ENCODE measurements at places on chromosomes 4 and X. TPM values are rescaled to one million over a fixed set of nuclear protein-coding genes. Genes with fewer than 3 reads are reported as not detected.

MCUB gene
- 69.1 TPM for total RNA-seq

OCRL gene
- 3.9 TPM for total RNA-seq

VMA21 gene
- total RNA-seq: 39.7 TPM

FOXO4 gene
- 7.9 TPM for total RNA-seq

GRPR gene
- not detected for total RNA-seq

EGFL6 gene
- 0.12 TPM for total RNA-seq

SULT1B1 gene
- total RNA-seq: 4.3 TPM

RTL3 gene
- total RNA-seq: not detected

XK gene
- not detected for total RNA-seq

DDX53 gene
- not detected for total RNA-seq

STIM2 gene
- 40.5 TPM for total RNA-seq

CT45A1 gene
- not detected for total RNA-seq

ALPK1 gene
- total RNA-seq: 38.8 TPM

CT55 gene
- total RNA-seq: not detected

DGAT2L6 gene
- not detected for total RNA-seq

ZDHHC15 gene
- 0.17 TPM for total RNA-seq

FRG2 gene
- not detected for total RNA-seq

GAGE12J gene
- not detected for total RNA-seq

MAGEC2 gene
- total RNA-seq: not detected

NHS gene
- 8.9 TPM for total RNA-seq

OPHN1 gene
- total RNA-seq: not detected

SLC9B1 gene
- 2.0 TPM for total RNA-seq

ADRA2C gene
- not detected for total RNA-seq

MBNL3 gene
- total RNA-seq: 15.8 TPM

LNX1 gene
- 0.17 TPM for total RNA-seq

PLAC8 gene
- total RNA-seq: 62.0 TPM

HERC6 gene
- total RNA-seq: 10.2 TPM

HSD17B13 gene
- total RNA-seq: 0.10 TPM

UCP1 gene
- not detected for total RNA-seq

SASH3 gene
- 90.3 TPM for total RNA-seq

TRIM60 gene
- total RNA-seq: not detected

NPFFR2 gene
- not detected for total RNA-seq

SSX2B gene
- not detected for total RNA-seq

PPARGC1A gene
- total RNA-seq: not detected

DRD5 gene
- total RNA-seq: not detected

BTC gene
- not detected for total RNA-seq

ANTXR2 gene
- total RNA-seq: 0.50 TPM

FAM114A1 gene
- total RNA-seq: 0.24 TPM

Measured in activated naive CD4-positive, alpha-beta T cell treated with anti-CD3 and anti-CD28 coated beads for 36 hours (primary cell).